HL-60 (cell line): ENCODE measurements at places on chromosomes 1 and 21.

DNA sequence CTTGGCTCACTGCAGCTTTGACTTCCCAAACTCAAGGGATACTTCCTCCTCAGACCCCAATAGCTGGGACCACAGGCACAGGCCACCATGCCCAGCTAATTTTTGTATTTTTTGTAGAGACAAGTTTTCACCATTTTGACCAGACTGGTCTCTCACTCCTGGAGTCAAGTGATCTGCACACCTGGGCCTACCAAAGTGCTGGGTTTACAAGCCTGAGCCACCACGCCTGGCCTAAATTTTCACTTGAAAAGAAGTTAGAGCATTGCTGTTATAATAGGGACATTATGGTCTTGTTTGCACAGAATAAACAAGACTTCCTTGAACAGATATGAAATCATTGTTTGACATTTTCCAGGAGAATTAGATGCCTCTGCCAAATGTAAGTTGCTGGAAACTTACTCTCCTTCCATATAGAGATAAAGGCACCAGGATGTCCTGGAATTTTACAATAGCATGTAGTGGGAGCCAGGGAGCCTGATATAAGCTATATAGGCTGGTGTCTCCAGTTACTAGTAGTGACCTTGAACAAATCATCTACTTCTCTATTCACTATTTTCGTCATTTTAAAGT, 16.9 kb downstream of the SLC35A3 start:
- DNase-seq, result no peak

GRCh38 chr1:114152508-114153260, 985 bp downstream of the SYT6 start:
- DNase-seq, result peak; percentile 25

- DNase-seq, result no peak
Measured at GRCh38 chr1:184768467-184768866, 13.8 kb upstream of the EDEM3 start.

- DNase-seq, result no peak
Measured at GRCh38 chr1:24551290-24551959, 4.5 kb upstream of the NCMAP start.

DNA sequence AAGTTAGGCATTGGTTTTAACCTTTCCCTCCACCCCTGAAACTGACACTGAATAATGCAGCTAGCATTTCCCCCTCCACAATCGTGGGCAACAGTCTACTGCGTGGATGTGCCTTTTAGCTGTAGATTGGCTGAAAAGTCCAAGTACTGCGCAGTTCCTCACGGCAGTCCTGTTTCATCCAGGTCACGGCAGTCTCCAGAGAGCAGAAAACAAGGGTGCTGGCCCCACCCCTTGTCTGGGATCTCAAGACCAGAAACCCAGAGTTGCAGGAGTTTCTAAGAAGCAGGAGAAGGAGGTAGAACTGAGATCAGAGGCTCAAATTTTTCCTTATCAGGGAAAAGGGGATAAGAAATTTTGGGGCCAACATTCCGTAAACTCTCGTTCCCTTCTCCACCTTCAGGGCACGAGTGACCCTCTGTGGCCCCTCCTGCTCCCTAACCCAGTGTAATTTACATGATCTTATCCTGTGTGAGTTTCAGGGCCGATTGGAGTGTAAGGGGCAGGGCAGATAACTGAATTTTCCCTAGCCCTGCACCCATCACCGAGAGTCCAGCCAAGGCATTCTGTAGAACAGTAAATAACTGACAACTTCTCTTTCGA, 25.9 kb upstream of the PLA2G2C start:
- DNase-seq, result no peak

DNA sequence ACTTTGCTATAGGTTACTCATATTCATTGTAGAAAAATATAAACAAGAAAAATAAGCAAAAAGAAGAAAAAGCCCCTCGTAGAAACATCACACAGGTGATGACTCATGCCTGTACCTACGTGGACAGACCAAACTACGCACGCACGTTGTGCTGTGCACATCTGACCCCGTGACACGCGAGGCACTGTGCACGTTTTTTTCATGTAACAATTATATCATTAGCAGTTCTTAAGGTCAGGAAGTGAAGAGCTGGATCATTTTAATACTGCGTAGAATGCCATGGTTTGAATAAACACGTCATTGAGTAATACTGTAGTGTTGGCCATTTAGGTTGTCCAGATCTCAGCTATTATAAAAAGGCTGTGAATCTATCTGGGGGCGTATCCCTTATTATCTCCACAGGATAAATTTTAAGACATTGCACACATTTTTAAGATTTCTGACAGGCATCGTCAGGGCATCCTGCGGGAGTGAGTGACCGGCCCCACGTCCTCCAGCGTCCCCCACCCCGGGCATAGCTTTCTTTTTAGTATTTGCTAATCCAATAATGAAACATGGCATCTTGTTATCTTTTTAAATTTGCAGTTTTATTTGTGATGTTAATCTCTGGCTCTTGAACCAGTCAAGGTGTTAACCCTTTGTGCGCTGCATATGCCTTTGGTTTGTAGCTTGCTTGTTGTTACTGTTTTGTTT, 23.4 kb upstream of the ADARB1 start:
- no peak for DNase-seq

- no peak for DNase-seq
Measured at GRCh38 chr1:53346814-53347176, 18.9 kb upstream of the LRP8 start.

GRCh38 chr1:117112047-117112717, 9.4 kb downstream of the TRIM45 start:
- no peak for DNase-seq

GRCh38 chr21:41630917-41631316, 123.0 kb upstream of the TMPRSS2 start:
- DNase-seq, result no peak

DNA sequence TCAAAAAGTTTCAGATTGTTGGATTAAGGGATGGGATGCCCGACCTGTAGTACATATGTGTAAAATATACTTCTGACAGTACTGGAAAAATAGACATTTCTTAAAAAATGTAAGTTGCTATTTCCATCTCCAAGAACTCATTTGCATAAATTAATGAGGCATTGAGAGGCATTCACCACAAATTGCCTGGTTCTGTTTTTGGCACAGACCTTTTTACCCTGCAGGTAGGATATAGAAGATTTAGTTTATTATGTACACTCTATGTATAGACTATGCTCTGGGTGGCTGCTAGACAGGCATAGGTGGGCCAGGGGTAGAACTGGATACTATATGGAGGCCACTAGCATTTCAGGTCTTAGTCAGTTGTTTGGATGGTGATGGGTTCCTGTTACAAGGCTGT, 8.0 kb downstream of the CCDC17 start:
- DNase-seq, result no peak

GRCh38 chr1:46532095-46532494, 19.4 kb downstream of the KNCN start:
- no peak for DNase-seq

- no peak for DNase-seq
Measured at GRCh38 chr1:100414693-100415497, 62.6 kb downstream of the CDC14A start.

DNA sequence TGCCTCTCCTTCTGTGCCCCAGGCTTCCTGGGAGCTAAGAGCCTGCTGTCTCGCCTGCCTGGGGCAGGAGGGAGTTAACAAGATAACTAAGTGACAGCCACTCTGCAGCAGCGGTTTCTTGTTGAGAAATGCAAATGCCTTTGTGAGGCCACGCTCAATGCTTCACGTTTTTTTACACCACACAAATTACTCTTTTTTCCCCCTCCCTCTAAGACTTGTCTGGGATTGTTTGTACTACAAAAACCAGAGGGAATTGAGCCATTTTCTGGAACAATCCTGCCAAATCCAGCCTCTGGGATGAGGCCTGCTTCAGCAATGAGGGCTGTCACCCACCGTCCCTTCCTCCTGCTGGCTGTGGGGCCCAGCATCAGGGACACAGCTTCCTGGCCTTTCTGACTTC, 119.6 kb downstream of the ACTL8 start:
- no peak for DNase-seq

DNA sequence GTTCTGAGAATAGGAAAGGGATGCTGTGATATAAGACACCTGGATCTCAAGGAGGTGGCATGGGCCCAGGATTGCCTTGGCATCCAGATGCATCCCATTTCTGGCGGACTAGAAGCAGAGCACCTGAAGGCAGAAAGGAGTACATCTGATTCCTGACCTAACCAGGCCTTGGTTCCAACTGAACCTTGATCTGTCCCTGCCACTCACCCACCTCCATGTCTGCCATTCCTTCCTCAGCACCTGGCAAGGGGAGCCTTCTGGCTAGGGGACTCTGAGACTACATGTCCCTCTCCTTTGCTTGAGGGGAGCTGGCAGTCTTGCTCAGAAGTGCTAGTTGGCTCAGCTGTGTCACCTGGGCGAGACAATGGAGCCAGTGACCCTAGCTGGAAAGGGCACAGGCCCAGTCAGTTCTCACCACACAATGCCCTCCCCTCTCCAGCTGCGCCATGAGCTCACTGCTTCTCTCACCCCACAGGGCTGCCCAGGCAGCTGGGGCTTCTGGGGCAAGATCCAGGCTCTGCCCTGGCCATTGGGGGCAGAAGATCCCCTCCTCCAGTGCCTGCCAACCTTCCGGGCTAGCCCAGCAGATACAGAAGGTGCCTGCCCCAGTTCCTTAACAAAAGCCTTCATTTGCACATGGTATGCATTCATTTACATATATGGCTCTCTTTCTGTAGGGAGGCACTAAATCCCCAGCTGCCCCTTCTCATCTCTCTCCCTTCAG, 2.9 kb downstream of the IGSF8 start:
- DNase-seq, result no peak

- DNase-seq, result no peak
Measured at GRCh38 chr21:26557106-26557505, 16.0 kb downstream of the CYYR1 start.

DNA sequence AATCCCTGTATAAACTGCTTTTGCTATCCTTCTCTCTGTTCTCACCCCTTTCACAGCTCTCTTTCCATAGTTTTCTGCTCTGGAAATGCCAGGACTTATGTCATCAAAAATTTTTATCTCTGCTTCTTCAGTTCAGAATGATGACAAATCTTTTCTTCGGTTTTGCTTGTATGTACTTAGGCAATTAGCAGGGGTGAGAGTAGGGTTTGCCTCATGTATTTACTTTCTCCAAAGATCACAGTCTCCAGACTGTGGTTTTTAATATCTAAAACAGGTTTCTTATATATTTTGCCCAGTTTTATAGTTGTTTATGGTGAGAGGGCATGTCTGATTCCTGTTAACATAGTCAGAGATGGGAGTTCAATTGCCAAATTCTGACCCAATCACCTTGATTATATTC, 235.4 kb upstream of the LYPLAL1 start:
- DNase-seq, result no peak

DNA sequence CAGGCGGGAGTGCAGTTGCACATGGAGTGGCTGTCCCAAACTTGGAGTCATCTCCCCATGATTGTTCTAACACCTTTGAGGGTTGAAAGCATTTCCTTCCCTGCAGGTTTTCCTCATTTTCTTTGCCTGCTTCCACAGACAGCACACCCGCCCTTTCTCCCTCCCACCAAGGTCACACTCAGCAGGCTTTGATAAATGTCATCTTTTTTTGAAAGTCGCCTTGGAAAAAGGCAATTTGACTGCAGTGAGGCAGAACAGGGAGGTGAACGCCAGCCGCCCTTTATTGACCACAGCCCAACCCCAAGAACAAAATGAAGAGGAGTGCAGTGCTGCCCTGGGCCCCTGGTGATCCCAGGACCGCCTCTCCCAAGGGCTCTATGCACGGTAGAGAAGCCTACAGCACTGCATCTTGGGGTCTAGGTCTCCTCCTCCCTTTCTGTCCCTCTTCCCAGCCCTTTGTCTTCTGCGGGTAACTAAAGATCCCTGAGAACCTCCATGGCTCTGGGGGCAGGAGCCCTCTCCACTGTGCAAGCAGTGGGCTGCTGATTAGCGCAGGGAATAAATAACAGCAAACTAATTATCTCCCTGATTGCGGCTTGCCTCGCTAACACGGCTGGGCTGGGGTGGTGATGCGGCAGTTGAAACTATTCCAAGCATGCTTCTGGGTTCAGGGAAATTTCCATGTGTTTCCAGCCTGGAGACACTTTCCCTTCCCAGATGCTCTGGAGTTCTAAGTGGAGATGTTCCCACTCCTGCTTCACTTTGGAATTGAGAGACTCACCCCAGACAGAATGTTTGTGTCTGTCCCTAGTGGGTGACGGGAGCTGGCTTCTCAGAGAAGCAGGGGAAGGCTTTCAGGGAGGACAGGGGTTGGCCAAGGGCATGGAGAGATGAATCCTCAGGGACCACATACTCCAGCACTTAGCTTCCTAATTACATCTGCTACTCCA, 11.8 kb upstream of the AMIGO1 start:
- DNase-seq, result no peak

DNA sequence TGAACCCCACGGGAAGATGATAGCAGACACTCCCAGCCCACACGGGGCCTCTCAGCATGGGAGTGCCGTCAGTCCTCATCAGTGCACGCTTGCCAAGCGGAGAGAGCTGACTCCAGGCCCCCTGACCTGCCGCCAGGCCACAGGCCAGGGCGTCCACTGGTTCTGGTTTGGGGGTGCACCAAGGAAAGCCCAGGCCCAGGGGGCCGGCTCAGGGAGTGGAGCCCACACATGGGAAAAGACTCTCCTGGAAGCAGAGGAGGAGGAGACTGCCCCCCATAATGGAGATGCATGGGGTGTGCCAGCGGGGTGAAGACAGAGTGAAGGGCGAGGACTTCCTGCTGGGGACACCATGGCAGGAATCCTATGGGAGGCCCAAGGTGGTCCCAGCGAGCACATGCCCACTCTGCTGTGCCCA, 6.4 kb downstream of the TRIM11 start:
- no peak for DNase-seq

GRCh38 chr21:31592963-31593560, 66.4 kb upstream of the SOD1 start:
- no peak for DNase-seq

DNA sequence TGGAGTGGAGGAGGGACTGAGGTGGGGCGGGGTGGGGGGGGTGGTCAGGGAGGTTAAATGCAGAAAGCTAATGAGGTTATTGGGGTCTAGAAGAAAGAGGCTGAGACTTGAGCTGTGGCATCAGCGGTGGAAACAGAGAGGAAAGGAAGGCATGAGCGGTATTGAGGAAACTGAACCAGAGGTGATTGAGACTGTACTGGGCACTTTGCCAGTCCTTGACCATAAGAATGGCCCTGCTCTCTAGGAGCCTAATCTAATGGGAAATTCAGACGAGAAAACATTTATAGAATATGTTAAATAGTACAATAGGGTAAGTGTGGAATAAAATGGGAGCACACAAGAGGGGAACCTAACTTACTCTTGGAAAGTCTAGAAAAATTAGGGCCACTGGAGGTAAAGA, 23.7 kb downstream of the SLC44A3 start:
- DNase-seq, result no peak

- DNase-seq, result no peak
Measured at GRCh38 chr21:35070436-35070835, 21.3 kb upstream of the RUNX1 start.

GRCh38 chr1:150760013-150760412, 5.6 kb downstream of the CTSS start:
- DNase-seq, result no peak
